ENCODE measurements at places on chromosomes 3 and 15. TPM values are rescaled to one million over a fixed set of nuclear protein-coding genes. Genes with fewer than 3 reads are reported as not detected.

The CCDC54 gene
- not detected for total RNA-seq

GRCh38 chr3:106097817-106098435 lies 229.1 kb upstream of the CBLB start:
- DNase-seq, result no peak

- no peak for DNase-seq
Observed at GRCh38 chr15:93164409-93164808, 75.4 kb upstream of the RGMA start.

The CATSPER2 gene
- total RNA-seq, result 2.7 TPM

The GOLGA6A gene
- not detected for total RNA-seq

The PCLAF gene
- total RNA-seq, result 4.5 TPM

The GRIP2 gene
- 1.1 TPM for total RNA-seq

The DRD3 gene
- total RNA-seq, result not detected

- no peak for DNase-seq
Observed at GRCh38 chr3:53812434-53812833, 33.8 kb downstream of the CHDH start.
